ENCODE measurements at places on chromosomes 13 and 19.

DNA sequence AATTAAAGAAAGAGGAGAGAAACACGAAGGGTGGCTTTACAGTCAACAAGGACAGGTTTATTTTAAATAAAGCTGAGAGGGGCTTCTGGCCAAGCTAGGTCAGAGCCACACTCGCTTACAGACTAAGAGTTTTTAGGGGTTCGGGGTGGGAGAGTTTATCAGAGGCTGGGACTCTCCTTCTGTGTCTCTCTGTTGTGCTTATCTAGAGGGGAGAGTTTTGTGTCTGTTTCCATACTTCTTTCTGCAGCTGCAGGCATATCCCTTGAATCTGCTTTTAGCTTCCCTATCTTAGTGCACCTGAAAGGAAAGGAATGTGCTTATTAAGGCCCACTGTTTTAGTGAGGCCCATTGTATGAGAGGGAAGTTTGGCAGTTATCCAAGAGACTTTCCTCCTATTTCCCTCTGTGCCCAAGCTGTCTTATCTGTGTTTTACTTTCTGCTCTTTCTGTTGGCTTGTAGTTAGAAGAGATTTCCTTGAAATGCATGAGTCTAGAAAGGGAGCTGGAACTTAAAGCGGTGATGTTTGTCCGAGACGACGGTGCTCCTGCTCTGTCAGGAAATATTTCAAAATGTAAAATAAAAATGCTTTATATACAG lies 275.3 kb downstream of the KCTD12 start:
- no peak for DNase-seq

DNA sequence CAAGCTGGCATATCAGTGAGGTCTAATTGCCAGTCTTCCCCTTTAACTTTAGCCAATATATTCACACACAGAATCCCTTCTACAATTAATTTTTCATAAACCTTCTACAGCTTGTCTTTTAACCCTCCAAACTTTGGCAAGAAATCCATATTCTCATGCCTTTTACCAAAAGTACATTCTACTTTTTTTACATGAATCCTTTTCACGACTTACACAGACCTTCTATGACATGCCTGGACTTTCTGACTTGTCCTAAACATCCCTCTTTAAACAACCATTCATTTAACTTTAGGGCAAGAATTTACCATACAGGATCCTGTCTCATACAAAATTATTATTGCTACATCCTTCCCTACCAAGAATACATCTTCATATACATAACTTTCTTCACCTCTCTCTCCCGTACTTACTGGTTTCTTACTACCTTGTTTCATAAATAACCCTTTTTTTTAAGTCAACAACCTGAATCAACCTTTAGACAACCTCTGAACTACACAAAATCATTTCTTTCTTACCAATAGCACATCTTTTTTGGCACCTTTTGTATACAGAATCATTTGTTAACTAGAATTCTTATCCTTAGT lies 23.5 kb downstream of the ZNF544 start:
- DNase-seq, result no peak

DNA sequence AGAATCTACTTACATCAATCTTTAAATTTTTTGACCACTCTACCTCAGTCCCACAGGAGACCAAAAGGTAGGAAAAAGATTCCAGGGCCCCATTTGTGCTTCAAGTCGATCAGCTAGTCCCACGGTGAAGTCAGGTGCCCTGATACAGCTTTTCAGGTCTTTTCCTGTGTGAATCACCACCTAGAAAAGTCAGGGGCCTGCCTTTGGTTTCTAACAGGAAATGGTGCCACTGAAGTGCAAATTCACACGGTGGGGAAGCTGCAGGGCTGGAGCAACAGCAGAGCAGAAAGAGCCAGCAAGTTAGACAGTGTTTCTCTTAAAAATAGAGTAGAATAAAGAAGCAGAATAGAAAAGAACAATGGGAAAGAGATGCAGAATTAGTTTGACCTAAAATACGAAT lies 107.5 kb downstream of the KLF12 start:
- peak; percentile 15 for DNase-seq

- DNase-seq, result no peak
Observed at GRCh38 chr19:52946322-52947310, 16.1 kb downstream of the ZNF816 start.

- DNase-seq, result no peak
Observed at GRCh38 chr13:20495087-20496023, 30.3 kb downstream of the CRYL1 start.
